ENCODE measurements at places on chromosomes 12 and 14. TPM values are rescaled to one million over a fixed set of nuclear protein-coding genes. Genes with fewer than 3 reads are reported as not detected.

DNA sequence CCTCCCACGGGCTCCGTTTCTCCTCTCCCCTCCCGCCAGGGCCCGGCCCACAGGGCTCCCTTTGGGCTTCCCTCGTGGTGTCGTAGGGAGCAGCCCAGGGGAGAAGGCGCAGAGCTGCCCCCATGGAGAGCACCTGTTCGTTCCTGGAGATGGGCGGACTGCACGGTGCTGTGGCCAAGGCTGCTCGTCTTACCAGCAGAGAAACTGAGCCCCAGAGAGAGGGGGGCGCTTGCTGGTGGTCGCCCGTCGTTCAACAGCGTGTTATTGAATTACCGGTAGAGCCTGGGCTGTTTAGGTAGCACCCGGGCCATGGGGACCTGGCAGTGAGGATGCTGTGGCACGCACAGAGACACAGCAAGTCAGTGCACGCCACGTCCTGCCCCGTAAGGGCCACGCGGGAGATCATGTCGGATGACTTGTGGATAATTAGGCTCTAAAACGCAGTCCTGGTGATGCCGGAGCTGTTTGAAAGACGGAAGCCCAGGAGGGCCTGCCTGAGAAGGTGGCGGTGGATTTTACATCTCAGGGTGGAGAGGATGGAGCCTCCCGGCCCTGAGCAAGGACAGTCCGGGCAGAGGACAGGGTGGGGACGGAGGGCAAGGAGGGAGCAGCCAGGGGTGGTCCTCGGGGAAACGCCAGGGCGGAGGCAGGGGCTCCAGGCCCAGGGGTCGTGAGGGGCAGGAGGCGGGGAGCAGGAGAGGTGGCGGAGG lies 134.4 kb downstream of the ADGRD1 start:
- H3K27ac ChIP-seq: no peak overlapping the region
- H3K4me1 ChIP-seq: no peaks in the 10 kb centered on the region
- H3K27me3 ChIP-seq: no peaks in the 10 kb centered on the region
- H3K4me3 ChIP-seq: no peak overlapping the region

- H3K27me3 ChIP-seq: peaks cover 11% of the 10 kb centered on the region
- no peak overlapping the region for H3K4me3 ChIP-seq
- H3K27ac ChIP-seq: peak overlapping the region; percentile 80
These were observed 170.9 kb upstream of the RTL1 start for GRCh38 chr14:101074196-101075024.

DNA sequence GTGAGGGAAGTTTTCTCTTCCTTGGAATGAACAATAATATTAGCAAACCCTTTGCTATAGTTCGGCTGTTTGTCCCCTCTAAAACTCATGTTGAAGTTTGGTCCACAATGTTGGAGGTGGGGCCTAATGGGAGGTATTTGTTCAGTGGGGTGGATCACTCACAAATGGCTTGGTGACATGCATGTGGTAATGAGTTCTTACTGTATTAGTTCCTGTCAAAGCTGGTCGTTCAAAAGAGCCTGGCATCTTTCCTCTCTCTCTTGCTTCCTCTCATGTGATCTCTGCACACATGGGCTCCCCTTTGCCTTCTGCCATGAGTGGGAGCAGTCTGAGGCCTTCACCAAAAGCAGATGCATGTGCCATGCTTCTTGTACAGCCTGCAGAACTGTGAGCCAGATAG lies 13.1 kb upstream of the PPP4R4 start:
- DNase-seq: no peak
- no peaks in the 10 kb centered on the region for H3K36me3 ChIP-seq

GRCh38 chr14:82046512-82047226 lies 513.0 kb upstream of the SEL1L start:
- H3K27ac ChIP-seq: no peak overlapping the region
- peaks cover 8% of the 10 kb centered on the region for H3K4me1 ChIP-seq
- no peak for DNase-seq
- no peaks in the 10 kb centered on the region for H3K36me3 ChIP-seq

DNA sequence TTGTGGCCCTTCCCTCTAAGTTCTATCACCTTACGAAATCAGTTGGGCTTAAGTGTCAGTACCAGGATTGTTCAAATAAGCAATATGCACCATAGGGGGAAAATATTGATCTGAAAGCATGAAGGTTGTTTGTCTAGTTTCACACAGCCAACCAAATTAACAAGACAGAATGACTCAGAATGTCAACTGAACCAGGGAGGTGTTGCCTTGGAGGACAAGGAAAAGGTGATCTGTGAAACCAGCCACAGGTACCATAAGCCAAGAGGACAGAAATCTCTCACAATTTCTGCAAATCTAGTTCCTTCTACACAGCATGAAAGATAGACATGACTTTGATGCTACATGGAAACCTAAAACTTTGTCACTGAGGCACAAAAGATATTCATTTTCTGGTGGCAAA lies 297.9 kb downstream of the BCL11B start:
- no peak overlapping the region for H3K27ac ChIP-seq
- no peaks in the 10 kb centered on the region for H3K27me3 ChIP-seq

- H3K36me3 ChIP-seq: no peaks in the 10 kb centered on the region
- H3K4me1 ChIP-seq: no peaks in the 10 kb centered on the region
- no peaks in the 10 kb centered on the region for H3K27me3 ChIP-seq
- DNase-seq: no peak
- no peak overlapping the region for H3K27ac ChIP-seq
These were observed 73.1 kb upstream of the PAWR start for GRCh38 chr12:79763766-79764452.

DNA sequence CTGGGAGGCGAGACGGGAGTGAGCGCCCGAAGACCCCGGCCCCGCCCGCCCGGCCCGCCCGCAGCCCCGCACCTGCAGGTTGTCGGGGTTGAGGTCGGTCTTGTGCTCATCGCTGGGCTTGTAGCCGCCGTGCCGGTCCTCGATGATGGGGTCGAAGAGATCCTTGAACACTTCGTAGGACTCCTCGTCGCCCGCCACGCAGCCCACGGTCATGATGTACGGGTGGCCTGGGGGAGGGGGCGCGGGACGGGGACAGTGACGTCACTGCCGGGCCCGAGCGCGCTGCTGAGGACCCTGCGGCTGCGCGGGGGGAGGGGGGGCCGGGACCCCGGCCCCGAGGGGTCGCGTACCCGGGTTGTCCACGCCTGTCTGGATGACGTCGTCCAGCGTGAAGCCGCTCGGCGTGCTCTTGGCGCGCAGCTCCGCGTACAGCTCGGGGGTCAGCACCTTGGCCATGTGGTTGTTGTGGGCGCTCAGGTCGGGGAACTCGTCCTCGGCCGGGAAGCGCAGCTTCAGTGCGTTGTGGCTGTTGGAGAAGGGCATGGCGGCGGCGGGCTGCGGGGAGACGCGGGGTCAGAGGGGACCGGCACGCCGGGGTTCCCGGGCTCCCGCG lies 573 bp downstream of the CKB start:
- no peak for DNase-seq
- peaks cover 30% of the 10 kb centered on the region for H3K4me1 ChIP-seq
- H3K4me3 ChIP-seq: no peak overlapping the region
- H3K36me3 ChIP-seq: no peaks in the 10 kb centered on the region
- H3K27ac ChIP-seq: peak overlapping the region; percentile 81

The NPAS3 gene
- 7.5 TPM for total RNA-seq

GRCh38 chr12:131333136-131333535 lies 377.8 kb upstream of the SFSWAP start:
- no peak for DNase-seq
- no peaks in the 10 kb centered on the region for H3K36me3 ChIP-seq
- H3K27me3 ChIP-seq: no peaks in the 10 kb centered on the region
- no peak overlapping the region for H3K4me3 ChIP-seq
- no peak overlapping the region for H3K27ac ChIP-seq
